RWPE1 (cell line): ENCODE measurements at places on chromosomes 1 and 21.

- no peak for DNase-seq
These were observed 17.0 kb downstream of the CITED4 start for GRCh38 chr1:40844887-40845878.

DNA sequence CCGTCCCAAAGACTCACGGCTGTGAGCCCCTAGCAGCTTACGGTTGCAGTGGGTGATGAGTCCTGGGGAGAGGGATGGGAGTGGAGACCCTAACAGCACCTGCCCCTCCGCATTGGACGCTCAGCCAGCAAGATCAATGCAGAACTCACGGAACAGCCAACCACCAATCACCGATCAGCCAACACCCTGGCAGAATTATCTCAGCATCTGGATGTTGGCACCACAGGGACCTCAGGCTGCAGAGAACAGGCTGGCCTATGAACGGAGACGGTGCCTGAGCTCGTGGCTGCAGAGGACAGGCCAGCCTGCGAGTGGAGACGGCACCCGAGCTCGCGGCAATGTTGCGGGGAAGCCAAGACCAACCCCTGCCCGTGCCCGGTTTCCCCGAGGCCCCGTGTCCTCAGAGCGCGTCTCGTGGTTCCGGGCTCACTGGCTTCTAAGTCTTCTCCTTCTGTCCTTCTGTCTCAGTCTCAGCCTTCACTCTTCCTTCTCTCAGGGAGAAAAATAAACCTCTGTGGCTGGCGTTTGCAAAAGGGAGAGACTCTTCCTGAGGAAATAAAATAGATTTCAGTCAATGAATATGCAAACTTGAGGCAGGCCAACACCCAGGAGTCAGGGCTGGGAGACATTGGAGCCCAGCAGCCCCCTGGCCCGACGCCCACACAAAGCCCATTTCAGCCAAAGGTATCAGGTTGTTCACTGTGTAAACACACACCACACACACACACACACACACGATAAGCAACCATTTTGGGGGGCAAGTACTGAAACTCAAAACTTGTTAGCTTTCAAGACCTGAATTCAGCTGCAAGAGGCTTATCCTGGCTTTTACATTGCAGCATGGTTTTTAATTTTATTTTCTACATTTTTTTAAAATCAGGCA lies 67.8 kb downstream of the SIK1 start:
- no peak for DNase-seq

- no peak for DNase-seq
These were observed 4.0 kb upstream of the GBP2 start for GRCh38 chr1:89129911-89130310.

DNA sequence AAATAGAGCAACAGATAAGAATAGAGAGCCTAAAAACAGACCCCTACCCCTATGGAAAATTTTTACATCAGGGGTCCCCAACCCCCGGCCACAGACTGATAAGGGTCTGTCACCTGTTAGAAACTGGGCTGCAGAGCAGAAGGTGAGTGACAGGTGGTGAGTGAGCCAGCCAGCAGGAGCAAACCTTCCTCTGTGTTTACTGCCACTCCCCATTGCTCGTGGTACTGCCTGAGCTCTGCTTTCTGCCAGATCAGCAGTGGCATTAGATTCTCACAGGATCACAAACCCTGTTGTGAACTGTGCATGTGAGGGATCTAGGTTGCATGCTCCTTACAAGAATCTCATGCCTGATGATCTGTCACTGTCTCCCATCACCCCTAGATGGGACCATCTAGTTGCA lies 174.1 kb downstream of the FOXD2 start:
- no peak for DNase-seq

DNA sequence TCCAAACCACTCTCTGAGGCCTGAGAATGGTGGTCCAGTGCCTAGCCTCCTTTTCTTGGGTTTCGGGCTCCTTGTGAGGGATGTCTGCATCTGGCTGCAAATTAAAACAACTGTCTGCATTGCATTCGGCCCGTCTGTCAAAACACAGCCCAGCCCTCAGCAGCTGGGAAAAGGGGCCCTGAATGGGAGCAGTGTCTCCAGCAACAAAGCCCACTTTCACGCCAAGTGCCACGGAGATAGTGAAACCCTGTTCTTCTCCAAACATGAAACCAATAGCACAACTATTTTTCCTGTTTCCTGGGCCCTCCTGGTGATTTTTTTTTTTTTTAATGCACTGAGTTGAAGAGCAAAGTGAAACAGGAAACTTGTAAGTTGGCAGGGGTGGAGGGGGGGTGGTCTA lies 138.4 kb downstream of the PLXNA2 start:
- DNase-seq, result no peak

- peak; percentile 14 for DNase-seq
These were observed 24.9 kb downstream of the MAP3K7CL start for GRCh38 chr21:29155118-29155932.

- DNase-seq, result peak; percentile 20
These were observed 317.2 kb upstream of the NFIA start for GRCh38 chr1:60765204-60765603.

DNA sequence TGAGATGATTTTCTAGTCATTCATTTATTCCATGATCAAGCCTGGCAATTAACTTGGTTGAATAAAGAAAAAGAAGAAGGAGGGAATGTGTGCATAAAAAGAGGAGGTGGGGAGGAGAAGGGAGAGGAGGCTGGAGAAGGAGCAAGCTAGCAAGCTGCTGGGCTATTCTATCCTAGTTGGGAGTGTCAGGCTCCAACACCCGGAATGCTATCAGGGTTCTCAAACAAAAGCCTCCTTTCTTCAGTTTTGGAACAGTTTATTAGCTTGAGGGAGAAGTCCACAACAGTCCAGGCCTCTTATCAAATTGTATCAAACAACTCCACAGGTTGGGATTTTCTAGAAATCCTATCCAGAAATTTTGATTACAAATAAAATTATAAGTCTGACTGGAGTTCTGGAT lies 80.0 kb downstream of the BCAR3 start:
- no peak for DNase-seq

DNA sequence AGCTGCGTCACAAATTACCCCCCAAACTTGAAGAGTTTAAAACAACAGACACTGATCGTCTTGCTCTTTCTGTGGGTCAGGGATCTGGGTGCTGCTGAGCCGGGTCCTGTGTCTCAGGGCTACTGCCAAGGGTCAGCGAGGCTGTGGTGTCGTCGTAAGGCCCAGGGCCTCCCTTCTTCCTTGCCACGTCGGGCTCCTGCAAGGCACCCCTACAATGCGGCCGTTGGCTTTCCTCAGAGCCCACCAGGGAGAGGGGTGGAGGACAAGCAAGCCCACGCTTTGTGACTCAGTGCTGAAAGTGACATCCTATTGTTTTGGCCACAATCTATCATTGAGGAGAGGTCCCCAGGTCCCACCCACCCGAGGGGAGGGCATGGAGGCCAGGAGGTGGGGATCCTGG lies 7.7 kb upstream of the FBLIM1 start:
- DNase-seq, result no peak

DNA sequence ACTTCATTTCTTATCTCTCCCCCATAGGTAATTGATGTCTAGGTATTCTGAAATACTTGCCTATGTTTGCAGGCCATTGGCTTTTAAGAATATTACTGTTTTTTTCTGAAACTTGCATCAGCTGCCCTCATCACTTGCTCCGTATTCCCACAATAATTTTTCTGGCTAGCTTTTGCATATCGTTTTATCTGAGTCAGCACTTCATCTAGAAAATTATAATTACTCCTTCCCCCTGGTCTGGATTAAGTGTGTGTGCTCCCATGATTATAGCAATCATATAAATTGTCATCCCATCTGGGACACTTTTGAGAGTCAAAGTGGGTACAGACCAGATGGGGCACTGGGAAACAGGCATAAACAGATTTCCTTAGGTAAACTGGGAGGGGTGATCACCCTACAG lies 583.2 kb upstream of the B3GALT2 start:
- DNase-seq, result no peak

DNA sequence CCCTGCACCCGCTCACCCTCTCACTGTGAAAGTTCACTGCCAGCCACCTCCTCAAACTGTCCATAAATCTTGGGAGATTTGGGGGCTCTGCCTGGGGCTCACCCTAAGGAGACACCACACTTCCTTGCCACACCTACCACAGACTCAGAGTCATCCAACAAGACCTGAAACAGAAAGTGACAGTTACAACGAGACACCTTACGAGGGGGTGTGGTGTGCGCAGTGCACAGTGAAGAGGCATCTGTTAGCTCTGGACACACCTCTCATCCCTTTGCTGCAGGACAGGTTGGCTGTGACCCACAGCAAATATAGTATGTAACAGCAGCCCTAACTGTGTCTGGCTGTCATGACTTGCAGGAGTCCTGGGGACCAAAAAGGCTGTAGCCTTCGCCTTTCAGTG lies 190.2 kb downstream of the NR5A2 start:
- DNase-seq, result no peak

DNA sequence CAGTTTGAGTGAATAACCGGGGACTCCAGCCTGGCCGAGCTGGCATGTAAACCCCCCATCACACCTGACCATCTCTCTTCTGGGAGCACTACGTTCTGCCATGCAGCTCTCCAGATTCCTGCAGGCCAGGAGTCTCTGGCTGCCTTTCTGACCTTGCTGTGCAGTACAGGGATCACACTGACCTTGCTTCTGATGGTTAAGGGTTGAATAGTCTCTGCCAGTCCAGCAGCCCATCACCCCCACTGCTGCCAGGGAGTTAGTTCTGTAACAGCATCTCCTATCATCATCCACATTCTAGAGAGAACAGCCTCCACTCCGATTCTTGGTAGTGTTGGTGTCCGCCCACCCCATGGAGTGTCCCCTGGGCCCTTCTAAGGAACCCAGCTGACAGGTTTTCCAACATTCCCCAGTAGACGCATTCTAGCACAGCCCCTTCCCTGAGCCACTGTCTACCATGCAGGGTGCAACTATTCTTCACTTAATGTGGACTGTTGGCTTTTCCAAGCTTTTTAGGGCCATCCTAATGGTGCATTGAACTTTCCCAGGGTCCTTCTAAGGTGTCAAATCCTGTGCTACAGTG lies 109.8 kb downstream of the RIPK4 start:
- DNase-seq, result no peak

GRCh38 chr21:33022489-33022827 lies 3.3 kb upstream of the OLIG2 start:
- DNase-seq, result no peak

DNA sequence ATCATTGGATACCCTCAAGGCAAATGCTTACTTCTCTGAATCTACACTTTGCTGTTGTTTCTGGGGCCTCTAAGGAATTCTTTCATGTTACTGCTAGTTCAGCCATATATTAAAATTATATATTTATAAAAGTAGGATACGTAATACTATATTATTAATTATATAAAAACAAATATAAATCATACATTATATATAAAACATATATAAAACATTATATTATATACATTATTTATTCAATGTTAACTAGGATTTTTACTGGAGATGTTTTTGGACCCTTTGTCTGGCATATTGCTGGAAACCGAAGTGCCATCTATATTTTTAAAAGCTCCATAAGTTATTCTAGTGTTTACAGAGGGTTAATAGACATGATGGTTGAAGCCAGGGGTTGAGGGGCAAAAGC lies 12.2 kb downstream of the ALG6 start:
- no peak for DNase-seq

DNA sequence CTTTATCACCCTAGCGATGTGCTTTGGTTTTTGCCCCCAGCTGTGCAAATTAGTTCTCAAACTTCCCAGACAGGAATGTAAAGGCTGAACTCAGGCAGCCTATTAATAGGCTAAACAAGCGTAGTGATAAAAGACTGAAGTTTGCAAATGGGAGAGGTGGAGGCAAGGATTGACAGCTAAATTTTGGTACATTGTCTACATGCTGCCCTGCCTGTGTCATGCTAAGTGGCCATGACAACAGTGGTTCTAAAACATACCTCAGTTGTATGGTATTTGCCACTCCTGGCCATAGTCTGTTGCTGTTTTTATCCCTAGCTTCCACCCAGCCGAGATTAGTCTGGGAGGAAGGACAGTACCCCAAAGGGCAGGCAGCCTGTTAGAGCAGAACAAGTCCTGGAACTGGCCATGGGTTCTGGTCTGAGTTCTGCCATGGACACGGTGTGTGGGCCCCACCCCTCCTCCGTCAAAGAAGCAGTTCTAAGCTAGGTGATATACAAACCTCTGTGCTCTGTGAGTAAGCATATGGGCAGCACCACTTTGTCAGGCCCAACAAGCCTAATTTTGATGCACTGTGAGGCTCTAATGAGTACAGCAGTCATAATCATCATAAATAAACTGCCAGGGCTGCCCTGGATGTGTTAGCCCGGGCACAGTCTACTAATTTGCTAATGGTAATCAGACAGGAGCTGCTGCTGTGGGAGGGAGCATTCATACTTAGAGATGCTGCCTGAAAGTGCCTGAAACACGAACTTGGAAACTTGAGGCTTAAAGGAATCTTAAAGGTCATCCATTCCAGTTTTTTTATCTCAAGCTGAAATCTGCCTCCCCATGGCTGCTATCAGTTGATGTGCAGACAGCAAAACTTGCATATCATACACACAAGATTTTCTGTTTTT lies 177.1 kb downstream of the HHAT start:
- no peak for DNase-seq

DNA sequence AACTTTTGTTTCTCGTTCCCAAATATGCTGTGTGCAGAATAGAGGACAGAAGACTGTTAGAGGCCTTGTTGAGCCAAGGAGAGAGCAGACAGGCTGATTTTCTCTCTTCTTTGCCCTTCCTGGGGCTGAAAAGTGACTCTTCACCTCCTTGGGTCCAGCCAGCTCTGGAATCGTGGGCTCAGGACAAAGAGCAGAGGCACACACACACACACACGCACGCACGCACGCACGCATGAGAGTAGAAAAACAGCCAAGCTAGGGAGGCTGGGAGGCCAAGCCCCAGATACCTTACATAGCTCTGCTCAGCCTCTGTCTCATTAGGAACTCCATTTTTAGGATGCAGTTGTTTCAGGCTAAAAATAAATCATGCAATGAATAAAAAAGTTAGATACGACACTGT lies at the start of gene CASQ2:
Gene CASQ2, minus strand, starts transcription at position 166 of the 400 bp plus-strand sequence. CDS start 173 bp downstream, outside the sequence.
- no peak for DNase-seq

- no peak for DNase-seq
These were observed 40.1 kb upstream of the TMPRSS15 start for GRCh38 chr21:18443701-18444100.

GRCh38 chr1:109499081-109499480 lies 5.2 kb downstream of the CYB561D1 start:
- DNase-seq, result no peak

DNA sequence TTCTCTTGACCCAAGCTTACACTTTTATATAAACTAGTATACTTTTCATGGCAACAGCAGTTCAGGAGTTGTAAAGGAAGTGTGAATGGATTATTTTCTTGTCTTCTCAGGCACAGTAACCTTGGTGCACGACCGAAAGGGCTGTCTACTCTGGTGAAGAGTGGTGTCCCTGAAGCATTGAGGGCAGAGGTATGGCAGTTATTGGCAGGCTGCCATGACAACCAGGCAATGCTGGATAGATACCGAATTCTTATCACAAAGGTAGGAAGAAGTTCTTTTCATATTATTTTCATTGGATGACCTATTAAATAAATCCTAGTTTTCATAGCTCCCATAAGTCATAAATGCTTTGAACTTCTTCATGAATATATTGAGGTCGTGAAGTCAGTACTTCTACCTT lies 53.9 kb upstream of the GPR52 start:
- DNase-seq, result no peak

- no peak for DNase-seq
These were observed 201.5 kb downstream of the KAZN start for GRCh38 chr1:14800014-14800413.

GRCh38 chr1:54340878-54341277 lies 65.3 kb downstream of the SSBP3 start:
- no peak for DNase-seq
